ENCODE measurements at places on chromosomes 2 and 18.

DNA sequence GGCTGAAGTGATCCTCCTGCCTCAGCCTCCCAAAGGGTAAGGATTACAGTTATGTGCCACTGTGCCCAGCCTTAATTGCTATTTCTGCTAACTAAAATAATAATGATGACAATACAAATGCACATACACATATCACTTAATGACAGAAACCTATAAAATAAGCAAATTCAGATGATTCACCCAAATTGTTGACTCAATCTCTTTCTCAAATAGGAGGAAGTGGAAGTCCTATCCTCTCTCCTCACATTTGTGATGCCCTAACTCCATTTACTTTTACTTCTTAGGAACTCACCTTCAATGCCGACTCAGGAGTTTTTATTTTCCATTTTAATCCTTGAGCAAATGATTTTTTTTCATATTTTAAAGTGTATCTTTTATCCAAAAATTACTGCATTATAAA lies 24.5 kb upstream of the RAPH1 start:
- DNase-seq = no peak

DNA sequence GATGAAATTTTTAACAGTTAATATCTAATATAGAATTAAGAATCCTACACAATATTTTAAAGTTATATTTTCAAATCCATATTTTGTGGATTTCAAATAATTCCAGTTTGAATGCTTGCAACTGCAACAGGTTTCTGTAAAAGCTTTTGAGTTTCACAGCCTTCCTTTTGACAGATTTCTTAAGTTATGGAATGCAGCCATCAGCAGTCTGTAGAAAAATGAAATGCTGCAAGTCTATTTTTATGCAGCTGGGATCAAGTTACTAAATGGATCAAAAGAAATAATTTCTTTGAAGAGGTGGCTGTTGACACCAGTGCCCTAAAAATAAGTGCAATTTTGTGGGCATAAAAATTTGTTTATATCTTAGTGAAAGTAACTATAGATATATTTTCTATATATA lies 657.2 kb downstream of the NRXN1 start:
- DNase-seq = no peak

DNA sequence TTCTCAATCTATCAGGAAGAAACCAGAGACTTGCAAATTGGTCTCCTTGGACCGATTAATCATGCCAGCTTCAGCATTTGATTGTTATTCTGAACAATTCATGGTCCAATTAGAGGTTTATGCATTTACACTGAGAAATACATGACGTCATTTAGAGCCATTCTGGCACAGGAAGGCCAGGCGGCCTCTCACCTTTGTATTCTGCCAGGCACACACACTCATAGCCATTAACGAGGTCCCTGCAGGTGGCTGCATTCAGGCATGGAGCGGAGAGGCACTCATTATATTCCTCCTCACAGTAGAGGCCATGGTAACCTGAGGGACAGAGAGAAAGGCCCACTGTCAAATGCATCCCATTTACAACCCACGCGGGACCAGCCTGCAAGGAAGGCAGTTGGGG lies 146.8 kb upstream of the PID1 start:
- no peak for DNase-seq

DNA sequence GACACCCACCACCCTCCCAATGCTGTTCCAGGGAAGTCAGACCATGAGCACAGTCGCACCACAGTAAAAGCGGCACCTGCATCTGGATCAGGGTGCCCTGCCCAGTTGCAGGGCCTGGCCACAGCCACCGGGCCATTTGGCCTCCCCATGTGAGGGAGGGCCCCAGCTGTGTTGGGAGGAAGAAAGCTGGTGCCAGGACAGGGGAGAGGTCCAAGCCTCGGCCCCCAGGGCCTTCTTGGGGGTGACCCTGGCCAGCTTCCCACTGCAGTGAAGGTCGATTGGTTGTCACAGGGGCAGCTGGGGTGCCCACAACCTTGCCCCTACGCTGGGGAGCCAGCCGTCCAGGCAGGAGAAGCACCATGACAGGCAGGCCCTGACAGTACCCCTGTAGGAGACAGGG lies 183.2 kb upstream of the RAB6C start:
- no peak for DNase-seq

DNA sequence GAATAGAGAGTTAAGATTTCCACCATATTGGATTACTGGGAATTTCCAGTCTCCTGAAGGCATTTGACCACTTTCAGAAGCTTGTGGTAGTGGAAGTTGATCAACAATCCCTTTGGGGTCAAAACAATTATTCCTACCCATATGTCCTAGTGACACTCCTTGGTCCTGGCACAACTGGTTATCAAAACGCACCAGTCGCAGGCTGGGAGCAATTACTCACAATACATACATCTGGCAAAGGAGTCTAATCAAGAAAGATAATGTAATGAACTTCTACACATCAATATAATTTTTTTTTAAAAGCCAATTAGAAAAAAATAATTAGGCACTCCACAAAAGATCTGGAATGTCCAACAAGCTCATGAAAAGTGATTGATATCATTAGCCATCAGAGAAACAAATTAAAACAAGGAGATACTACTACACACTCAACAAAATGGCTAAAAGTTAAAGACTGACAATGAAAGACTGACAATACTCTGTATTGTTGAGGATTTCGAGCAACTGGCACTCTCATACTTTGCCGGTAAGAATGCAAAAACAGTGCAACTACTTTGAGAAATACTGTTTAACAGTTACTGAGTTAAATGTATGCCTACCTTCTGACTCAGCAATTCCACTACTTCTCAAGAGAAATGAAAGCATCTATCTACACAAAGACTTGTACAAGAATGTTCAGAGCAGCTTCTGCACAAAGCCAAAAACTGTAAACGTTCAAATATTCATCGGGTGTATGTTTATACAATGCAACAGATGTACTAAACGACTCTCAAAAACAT lies 2.0 kb downstream of the INO80C start:
- no peak for DNase-seq

GRCh38 chr18:43777636-43778304 lies 500.5 kb upstream of the SYT4 start:
- DNase-seq = no peak

DNA sequence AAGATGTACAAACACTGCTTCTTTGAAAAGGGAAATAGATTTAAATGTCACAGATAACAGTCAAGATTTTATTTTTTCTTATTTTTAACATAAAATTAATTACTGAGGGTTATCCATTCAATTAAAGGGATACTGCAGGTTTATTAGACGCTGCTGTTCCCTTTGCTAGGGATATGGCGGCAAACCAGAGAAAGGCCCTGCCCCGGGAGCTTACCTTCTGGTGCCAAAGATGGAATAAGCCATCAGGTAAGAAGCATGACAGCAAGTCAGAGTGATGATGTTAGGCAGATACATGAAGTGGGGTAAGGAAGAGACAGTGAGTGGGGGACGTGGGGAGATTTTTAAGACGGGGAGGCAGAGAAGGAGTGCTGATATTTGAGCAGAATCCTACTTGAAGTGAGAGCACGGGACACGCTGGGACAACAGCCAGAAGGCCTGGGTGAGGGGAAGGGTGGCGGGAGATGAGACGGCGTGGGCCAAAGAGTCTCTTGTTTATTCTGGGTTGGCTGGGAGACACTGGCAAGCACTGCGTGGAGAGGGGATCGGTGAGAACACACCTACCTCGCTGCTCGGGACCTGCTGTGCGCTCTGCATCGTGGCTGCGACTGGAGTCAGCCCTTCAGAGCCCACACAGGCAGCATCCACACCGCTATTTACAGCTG lies 250.5 kb upstream of the TMEM200C start:
- DNase-seq = no peak

- DNase-seq = no peak
Observed at GRCh38 chr2:122748552-122749011, 993.1 kb downstream of the TSN start.

DNA sequence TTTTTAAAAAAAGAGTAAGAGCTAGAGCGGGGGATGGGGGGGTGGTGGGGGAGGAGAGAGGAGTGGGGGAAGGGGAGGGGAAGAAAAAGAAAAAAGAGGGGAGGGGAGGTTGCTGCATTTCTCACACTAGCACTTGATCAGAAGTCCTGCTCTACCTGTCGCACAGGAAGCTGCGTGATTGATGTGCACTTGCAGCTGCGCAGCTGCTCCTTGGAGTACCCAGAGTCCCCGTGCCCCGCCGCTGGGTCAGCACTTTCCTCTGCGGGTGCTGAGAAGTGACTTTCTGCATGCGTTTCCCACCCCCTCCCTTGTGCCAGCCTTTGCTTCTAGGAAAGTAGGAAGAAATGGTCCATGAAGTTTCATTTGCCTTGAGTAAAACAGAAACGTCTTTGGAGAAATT lies 297.3 kb downstream of the ETAA1 start:
- DNase-seq = no peak

DNA sequence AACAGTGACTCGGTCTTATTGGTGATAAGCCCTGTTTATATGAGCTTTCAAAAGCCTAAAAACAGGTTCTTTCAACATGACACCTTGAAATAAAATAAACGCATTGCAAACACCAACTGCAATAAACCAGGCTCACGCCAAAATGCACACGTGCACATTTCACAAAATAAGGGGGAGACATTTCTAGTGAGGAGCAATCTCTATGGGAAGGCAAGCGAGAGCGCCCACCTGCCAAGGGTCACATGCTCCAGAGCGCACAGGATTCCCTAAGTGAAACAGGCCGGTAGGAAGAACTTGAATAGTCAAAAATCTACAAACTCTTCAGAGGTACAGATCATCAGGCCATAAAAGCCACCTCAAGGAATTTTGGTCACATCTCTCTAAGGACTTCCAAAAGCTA lies 1.9 kb downstream of the PID1 start:
- DNase-seq = no peak

- DNase-seq = no peak
Observed at GRCh38 chr2:106565599-106565998, 78.4 kb downstream of the CD8B2 start.

- no peak for DNase-seq
Observed at GRCh38 chr2:20660506-20661420, 6.2 kb upstream of the GDF7 start.

- DNase-seq = peak; percentile 76
Observed at GRCh38 chr2:43057026-43057741, 169.2 kb downstream of the ZFP36L2 start.

DNA sequence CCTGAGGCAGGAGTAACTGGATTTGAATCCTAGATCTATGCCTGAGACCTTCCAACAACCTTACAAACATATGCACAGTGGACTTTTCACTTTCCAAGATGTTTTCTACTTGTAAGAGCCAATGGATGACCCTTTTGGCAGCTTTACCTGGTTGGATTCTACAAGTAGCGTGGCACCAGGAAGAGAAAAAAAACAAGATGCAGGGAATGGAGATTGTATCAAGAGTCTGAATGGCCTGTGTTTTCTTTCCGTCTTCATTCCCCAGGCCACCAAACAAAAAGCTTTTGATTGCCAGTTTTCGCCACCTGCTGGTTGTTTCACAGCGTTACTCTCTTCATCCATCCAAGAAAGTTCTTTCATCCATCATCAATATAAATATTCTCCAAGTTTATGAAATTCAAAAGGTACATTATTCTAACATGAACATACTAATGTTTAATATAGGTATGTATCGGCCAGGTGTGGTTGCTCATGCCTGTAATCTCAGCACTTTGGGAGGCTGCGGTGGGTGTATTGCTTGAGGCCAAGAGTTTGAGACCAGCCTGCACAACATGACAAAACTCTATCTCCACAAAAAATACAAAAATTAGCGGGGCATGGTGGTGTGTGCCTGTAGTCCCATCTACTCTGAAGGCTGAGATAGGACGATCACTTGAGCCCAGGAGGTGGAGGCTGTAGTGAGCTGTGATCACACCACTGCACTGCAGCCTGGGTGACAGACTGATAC lies 3.5 kb upstream of the BCL2 start:
- no peak for DNase-seq

- DNase-seq = no peak
Observed at GRCh38 chr2:145415151-145415550, 895.2 kb upstream of the ZEB2 start.

GRCh38 chr2:24843330-24843860 lies 50.2 kb downstream of the CENPO start:
- DNase-seq = no peak

- peak; percentile 83 for DNase-seq
Observed at GRCh38 chr2:16608661-16609643, 56.7 kb downstream of the CYRIA start.

DNA sequence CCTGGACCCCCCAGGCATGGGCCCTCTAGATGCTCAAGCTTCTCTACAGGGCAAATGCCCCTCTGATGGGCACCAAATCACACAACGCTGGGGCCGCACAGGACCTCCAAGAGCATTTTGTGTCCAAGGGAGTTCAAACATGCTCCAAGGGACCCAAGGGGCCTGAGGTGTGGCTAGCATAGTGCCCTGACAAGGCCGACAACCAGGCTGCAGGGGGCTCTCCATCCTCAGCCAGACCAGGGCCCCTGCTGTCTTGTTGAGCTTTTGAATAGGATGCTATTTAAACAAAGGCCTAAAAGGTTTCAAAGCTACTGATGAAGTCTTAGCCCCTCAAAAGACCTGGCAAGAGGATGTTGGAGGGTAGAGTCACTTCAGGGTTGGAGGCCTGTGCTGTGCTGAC lies 33.1 kb downstream of the EN1 start:
- DNase-seq = no peak

GRCh38 chr2:157940024-157940423 lies 63.9 kb upstream of the ACVR1 start:
- DNase-seq = no peak

DNA sequence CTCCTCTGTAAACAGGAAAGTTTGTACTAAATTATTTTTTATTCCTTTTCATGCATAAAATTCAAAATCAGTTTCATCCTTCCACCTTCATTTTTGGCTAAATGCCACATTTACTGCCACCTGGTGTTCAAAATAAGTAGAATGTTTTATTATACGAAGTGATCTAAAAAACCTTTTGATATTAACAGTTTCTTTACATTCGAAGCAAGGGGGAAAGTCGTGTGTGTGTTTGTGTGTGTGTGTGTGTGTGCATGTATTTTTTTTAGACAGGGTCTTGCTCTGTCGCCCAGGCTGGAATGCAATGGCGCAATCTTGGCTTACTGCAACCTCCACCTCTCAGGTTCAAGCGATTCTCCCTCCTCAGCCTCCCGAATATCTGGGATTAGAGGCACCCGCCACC lies 9.0 kb upstream of the SCN9A start:
- DNase-seq = no peak

GRCh38 chr2:65686928-65687521 lies 254.6 kb upstream of the SPRED2 start:
- no peak for DNase-seq

- DNase-seq = no peak
Observed at GRCh38 chr2:72961853-72962468, 44.6 kb downstream of the EMX1 start.

DNA sequence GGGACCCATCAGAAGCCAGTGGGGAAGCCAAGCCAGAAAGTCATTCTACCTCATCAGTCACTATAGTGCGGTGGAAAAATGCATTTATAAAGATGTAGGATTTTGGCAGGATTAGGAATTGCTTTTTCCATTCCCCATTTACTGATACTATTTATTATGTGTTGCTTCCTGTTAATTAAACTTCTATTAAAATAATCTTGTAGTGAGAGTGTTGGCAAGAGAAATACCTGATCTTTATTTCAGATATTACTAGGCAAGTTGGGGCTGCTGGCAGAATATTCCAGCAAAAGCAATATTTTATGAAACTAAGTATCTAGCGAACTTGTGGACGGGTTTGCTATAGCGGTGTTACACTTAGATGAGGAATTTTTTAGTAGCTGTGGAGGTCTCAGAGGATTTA lies 23.9 kb upstream of the CDC42EP3 start:
- no peak for DNase-seq

Data from left lobe of liver (tissue), 2 donors.